ENCODE measurements at places on chromosomes 12 and 14. TPM values are rescaled to one million over a fixed set of nuclear protein-coding genes. Genes with fewer than 3 reads are reported as not detected.

The RASSF9 gene
- 0.23 TPM for total RNA-seq

The ERP27 gene
- total RNA-seq: not detected

The PNP gene
- total RNA-seq: 88.6 TPM

The HELB gene
- total RNA-seq: 0.76 TPM

The LRRIQ1 gene
- 0.15 TPM for total RNA-seq

The LRIG3 gene
- total RNA-seq: 36.0 TPM
